ENCODE measurements at places on chromosomes 12 and 14.

- DNase-seq = no peak
These were observed 189.7 kb downstream of the EPS8 start for GRCh38 chr12:15599266-15600037.

- DNase-seq = no peak
These were observed 196.2 kb upstream of the FOXG1 start for GRCh38 chr14:28570391-28570790.

- no peak for DNase-seq
These were observed 34.3 kb downstream of the DAD1 start for GRCh38 chr14:22554498-22555383.

GRCh38 chr12:47361389-47362021 lies 281.7 kb upstream of the AMIGO2 start:
- DNase-seq = no peak
